ENCODE measurements at places on chromosomes 1 and 21.
A peak's percentile ranks its signal among the peaks of the same experiment; 100 is the strongest.

- no peak for DNase-seq
Measured at GRCh38 chr1:62993844-62994243, 209.9 kb downstream of the ATG4C start.

- no peak for DNase-seq
Measured at GRCh38 chr1:48187969-48188563, 34.5 kb upstream of the SLC5A9 start.

DNA sequence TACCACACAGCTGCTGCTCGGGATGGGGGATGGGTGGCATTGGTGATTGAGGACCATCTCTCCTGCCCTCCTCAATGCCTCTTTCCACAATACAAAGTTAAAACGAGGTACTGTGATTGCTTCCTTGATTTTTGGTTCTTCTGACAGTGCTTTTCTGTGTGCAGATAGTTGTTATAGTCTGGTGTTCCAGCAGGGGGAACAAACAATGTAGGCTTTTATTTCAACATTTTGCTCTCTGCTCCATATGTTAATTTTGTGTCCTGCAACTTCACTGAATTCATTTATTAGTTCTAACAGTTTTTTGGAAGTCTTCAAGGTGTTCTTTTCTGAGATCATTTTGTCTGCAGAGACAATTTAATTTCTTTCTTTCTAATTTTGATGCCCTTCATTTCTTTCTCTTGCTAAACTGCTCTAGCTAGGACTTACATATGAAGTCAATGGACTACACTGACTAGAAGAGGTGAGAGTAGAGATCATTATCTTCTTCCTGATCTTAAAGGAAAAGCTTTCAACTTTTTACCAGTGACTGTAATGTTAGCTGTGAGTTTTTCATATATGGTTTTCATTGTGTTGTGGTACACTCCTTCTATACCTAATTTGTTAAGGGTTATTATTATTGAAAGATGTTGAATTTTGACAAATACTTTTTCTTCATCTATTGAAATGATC is 45.4 kb downstream of the TNFSF18 start:
- no peak for DNase-seq

GRCh38 chr1:62687903-62688686 is at the start of gene DOCK7:
DOCK7 (minus strand) TSS chr1:62688386; CDS start chr1:62688264, 122 bp downstream.
- peak; percentile 60 for DNase-seq

GRCh38 chr1:78855258-78855657 is 151.3 kb downstream of the ADGRL4 start:
- no peak for DNase-seq

- peak; percentile 93 for DNase-seq
Measured at GRCh38 chr1:113041569-113042284, 31.3 kb upstream of the LRIG2 start.

DNA sequence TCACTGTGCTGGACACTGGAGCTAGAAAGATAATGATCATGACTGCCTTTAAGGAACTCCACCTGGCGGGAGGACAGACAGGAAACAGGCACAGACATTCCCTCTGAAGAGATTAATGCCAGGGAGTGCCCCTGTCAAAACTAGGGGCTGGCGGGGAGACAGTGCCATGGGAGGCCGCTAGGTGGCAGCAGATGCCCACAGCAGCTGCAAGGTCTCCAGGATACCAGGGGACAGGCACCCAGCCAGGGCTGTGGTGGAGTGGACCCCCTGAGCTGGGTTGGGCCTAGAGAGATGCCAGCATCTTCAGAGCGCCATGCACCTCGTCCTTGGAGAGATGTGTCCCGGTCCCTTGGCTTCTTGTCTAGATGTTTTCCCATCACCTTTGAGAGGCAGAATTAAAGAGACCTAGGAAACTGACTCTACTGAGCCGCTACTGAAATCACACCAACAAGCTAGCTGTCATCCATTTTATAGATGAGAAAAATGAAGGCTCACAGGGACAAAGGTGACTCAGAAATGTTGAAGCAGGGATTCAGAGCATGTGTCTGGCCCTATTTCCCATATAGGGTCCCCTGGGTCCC is 3.6 kb downstream of the REN start:
- DNase-seq = peak; percentile 60

DNA sequence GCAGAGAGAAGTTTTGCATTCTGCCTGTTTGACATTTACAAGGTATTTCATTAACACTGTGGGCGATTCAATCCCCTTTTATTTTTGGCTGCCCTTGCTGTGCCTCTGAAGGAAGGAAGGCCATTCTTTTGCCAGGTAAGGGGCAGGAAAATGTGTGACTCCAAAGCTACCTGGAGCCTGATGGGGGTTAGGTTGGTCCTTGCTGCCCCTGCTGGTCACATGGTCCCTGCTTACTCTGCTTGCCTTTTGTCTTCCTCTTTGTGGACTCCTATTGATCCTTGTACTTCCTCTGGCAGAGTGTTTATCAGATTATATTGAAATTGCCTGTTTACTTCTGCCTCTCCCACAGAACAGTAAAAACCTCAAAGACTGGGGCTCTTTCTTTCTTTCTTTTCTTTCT is 65.7 kb downstream of the ST6GALNAC3 start:
- no peak for DNase-seq

GRCh38 chr21:15063814-15064575 is 805 bp downstream of the NRIP1 start:
- peak; percentile 47 for DNase-seq

DNA sequence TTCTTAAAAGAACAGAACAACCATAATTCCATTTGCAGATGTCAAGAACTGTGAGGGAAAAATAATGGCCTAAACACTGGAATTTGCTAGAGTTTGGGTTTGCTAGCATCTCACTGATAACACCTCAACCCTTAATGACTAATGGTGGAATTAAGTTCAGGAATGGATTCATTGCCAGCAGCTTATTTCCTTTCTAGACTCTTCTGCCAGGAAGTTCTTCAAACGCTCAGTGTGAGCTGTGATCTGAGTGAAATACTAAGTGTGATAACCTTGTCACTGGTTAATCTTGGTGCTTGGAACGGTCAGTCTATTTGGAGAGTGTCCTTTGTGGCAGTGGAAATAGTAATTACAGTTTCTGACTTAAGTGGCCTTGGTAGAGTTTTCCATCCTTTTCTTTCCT is 21.6 kb upstream of the PLEKHM2 start:
- no peak for DNase-seq

DNA sequence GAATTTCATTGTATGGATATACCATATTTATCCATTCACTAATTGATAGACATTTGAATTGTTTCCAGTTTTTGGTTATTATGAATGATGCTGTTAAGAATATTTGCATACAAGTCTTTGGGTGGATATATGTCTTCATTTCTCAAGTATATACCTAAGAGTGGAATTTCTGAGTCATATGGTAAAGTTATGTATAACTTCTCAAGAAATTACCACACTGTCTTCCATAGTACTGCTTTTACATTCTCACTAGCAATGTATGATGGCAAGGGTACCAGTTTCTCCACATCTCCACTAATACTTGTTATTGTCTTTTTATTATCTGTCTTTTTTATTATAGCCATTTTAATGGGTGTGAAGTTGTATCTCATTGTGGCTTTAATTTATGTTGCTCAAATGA is 74.6 kb upstream of the TENT5C start:
- no peak for DNase-seq

DNA sequence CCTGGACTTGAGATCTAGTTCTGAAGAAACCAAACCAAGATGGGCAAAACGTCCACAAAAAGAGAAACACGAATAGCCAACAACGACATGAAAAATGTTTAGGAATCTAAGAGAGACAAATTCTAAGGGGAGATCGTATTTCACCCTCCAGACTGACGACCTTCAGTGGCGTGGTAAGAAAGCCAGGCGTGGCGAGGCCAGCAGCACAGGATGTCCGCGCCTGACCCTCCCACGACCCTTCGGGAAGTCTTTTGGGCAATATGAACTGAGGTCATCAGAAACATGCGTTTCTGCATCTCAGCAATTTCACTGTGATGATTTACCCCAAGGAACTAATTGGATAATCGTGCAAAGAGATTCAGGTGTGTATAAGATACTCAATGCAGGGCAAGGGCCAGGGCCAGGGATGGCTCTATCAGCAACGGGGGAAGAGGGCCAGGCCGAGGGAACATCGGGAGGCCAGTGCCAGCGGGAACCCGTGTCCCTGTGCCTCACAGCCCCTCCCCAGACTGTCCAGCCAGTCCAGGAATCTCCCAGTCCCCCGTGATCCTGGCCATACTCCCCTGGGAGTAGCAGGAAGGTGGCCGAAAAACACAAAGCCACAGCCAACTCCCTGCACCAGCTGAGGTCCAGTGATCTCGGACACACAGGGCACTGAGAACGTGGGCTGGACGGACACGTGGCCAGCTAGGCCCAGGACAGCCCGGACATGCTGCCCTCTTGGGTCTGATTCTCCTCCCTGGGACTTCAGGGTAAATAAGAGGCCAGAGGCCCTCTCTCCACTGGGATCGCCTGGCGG is 53.6 kb upstream of the ADARB1 start:
- no peak for DNase-seq

GRCh38 chr1:228996281-228996680 is 261.0 kb downstream of the RHOU start:
- DNase-seq = no peak

- DNase-seq = no peak
Measured at GRCh38 chr1:152039886-152040285, 3.1 kb upstream of the S100A11 start.

GRCh38 chr1:94679332-94680038 is 137.9 kb upstream of the F3 start:
- no peak for DNase-seq

DNA sequence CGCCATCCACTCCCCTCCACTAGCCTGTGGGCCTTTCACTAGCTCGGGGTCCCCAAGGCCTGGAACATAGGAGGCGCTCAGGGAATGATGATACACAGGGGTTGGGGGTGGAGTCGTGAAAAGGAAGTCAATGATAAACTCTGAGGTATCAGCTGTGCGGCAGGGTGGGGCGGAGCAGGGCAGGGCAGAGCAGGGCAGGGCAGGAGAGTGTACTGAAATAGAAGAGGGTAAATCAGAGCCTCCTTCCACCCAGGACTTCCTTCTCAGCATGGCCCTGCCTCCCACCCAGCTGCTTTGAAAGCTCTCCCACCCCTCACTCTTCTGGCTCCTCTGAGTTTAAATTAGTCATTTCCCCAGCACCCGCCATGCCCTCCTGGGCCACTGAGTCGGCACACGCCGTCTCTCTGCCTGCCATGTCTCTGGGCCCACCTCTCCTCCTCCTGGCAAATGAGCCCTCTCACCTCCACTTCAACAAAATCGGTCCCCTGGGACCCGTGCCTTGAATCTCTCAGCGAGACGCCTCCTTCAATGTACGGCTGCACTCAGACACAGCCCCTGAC is 16.9 kb downstream of the CAPZB start:
- no peak for DNase-seq

- no peak for DNase-seq
Measured at GRCh38 chr1:64928325-64928724, 38.0 kb downstream of the JAK1 start.

- DNase-seq = peak; percentile 63
Measured at GRCh38 chr21:29195981-29196669, 65.7 kb downstream of the MAP3K7CL start.

GRCh38 chr1:184298440-184299405 is 88.1 kb upstream of the C1orf21 start:
- peak; percentile 18 for DNase-seq

DNA sequence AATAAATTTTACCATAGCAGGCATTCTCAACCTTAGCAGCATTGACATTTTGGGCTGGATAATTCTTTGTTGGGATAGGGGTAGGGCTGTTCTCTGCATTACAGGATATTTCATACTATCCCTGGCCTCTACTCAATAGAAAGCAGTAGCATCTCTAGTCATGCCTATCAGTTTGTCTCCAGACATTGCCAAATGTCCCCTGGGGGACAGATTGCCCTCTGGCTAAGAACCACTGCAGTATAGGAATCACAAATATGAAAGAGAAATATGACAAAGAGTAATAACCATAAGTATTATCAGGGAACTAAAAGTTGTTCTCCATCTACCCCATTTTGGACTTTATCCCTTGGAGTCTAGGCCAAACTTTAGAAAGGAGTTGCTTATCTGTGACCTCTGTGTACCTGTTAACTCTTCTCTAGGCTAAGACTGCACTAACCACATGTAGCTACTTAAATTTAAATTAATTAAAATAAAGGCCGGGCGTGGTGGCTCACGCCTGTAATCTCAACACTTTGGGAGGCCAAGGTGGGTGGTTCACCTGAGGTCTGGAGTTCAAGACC is 76.1 kb downstream of the AGO3 start:
- no peak for DNase-seq

- DNase-seq = no peak
Measured at GRCh38 chr1:243547891-243548290, 292.1 kb downstream of the SDCCAG8 start.

- no peak for DNase-seq
Measured at GRCh38 chr1:15543589-15544568, 17.2 kb downstream of the DNAJC16 start.

- DNase-seq = no peak
Measured at GRCh38 chr21:17590430-17590829, 22.3 kb downstream of the BTG3 start.

DNA sequence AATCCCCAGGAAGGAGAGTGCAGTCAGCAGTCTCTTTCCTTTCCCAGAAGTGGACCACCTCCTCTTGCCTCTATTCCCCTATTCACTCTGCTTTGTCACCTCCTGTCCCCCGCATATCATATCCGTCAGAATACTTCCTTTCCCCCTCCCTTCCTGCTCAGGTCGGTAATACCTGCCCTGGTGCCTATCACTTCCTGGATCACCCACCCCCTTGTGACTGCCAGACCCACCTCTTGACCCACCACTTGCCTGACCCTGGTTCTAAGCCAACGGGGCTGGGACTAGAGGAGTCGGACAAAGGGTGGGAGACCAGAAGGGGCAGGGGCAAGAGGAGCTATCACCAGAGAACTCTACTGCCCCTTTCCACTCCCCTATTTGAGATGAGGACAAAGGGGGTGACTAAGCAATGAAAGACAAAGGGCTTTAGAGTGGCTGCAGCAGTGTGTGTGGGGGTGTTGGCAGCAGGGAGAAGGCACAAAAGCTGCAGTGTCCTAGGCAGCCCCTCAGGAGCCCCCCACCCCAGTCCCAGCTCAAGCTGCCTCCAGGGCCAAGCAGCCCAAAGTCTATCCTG is 1.7 kb upstream of the ADAMTS4 start:
- DNase-seq = peak; percentile 96

DNA sequence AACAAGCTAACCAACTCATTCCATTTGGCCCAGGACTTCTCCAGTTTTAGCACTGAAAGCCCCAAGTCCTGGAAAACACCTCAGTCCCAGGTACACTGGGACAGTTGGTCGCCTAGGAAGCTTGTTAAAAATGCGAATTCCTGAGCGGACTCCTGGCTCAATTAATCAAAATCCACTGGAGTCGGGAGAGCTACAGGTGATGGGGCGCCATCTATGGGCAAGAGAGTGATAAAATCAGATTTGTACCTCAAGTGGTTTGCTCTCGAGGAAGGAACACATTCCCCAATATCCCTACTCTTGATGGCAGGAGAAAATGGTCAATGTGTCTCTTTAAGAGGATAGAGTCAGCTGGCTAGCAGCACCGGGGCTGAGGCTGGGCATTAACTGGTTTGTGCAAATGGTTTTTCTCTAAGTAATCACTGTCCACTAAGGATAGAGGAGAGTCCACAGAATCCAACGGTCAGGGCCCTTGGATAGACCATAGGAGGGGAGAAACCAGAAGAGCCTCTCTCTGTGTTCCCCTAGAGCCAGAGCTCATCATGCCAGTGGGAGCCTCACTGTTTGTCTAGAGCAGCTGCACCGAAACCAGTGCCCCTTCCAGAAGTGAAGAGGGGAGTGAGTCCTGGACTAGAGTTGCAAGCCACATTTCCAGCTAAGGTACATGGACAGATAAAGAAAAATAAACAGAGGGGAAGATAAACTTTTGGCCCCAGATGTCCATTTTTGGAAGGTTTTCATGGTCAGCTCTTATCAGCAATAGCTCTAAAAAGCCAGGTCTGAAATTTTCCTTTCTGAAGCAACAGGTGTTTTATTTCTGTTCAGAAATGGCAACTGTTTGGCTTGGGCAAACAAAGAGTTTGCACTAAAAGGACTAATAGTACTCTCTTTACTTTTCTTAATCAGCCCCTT is 148.5 kb downstream of the TENT5C start:
- peak; percentile 48 for DNase-seq
